ENCODE measurements at places on chromosomes 11 and 22.

DNA sequence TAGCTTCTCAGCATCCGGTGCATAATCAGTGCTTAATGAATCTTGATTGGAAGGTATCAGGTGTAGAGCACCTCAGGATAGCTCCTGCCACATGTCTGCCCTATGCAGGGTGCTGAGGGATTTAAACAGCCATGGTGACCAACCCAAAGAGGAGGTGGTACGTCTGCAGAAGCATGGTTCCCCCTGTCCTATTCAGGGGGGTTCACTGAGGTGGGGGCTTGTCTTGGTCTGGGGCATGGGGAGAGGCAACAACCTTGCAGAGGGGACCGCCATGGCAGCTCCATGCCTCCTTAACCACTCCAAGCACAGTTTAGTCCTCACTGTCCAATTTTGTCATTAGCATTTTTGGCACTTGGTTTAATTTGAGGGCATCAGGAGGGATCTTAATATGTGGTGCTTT is 24.9 kb downstream of the UBE2L3 start:
- DNase-seq = no peak

- no peak for DNase-seq
Observed at GRCh38 chr22:30235687-30236170, 10.8 kb downstream of the LIF start.

- DNase-seq = no peak
Observed at GRCh38 chr22:48334971-48335370, 1492.7 kb downstream of the BRD1 start.

GRCh38 chr11:110991661-110992355 is 253.7 kb upstream of the POU2AF2 start:
- DNase-seq = no peak

DNA sequence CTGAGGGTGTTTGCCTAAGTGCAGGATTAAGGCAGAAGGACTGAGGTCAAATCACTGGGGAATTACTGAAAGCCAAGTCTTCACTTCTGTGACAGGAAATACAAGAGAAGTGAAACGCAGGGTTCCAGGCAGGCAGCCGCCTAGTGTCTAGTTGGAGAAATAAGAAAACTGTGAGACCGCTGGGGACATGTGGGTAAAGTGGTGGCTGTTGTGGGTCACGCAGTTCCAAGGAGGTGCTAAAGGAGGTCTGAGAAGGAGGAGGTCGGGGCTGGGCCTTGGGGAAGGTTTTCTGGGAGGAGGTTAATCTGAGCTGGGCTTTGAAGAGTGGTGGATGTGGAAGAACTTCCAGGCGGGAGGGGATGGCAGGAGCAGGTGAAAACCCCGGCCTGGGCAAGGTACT is 11.2 kb downstream of the MCM5 start:
- no peak for DNase-seq

DNA sequence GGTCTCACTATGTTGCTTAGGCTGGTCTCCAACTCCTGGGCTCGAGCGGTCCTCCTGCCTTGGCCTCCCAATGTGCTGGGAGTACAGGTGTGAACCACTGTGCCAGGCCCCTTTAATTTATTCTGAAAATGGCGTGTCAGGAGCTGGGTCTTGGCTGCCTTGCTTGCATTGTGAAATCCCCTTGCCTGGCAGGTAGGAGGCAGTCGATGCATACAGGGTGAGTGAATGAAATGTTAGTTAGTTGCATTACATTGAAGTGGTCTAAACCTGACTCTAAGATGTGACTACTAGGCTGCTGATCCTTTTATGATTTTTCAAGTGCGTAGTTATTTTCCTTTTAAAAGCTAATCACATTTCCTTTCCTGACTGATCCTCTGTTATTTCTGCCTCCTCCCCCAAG is 42.9 kb downstream of the PARVB start:
- no peak for DNase-seq

- no peak for DNase-seq
Observed at GRCh38 chr11:117438371-117439000, 110.8 kb downstream of the CEP164 start.
